Endodermal cell (in vitro differentiated cells): ENCODE measurements at places on chromosomes 2 and 18. TPM values are rescaled to one million over a fixed set of nuclear protein-coding genes. Genes with fewer than 3 reads are reported as not detected.

The CHAC2 gene
- 3.6 and 5.2 TPM in 2 replicates for total RNA-seq

The INO80B gene
- total RNA-seq = 29.5 to 39.3 TPM (median 38.8 TPM) in 3 replicates

The ME2 gene
- 74.0 to 89.4 TPM (median 74.4 TPM) in 3 replicates for total RNA-seq

The MOGAT1 gene
- total RNA-seq = 0.38 TPM in 1 of 3 replicates, not detected in the others

The FOXD4L1 gene
- 0.15 to 0.29 TPM in 2 of 3 replicates, not detected in the other for total RNA-seq

The C2orf80 gene
- total RNA-seq = not detected in 3 replicates

The LMAN1 gene
- 81.3 and 82.9 TPM in 2 replicates for total RNA-seq

The DSG1 gene
- not detected in 2 replicates for total RNA-seq

The COL6A3 gene
- total RNA-seq = 1.2 and 1.3 TPM in 2 replicates

The SAG gene
- total RNA-seq = not detected in 2 replicates

The KCNK3 gene
- not detected in 3 replicates for total RNA-seq

The LRRTM1 gene
- total RNA-seq = 7.8 to 11.3 TPM (median 9.2 TPM) in 3 replicates
